ENCODE measurements at places on chromosomes 3 and 15.

DNA sequence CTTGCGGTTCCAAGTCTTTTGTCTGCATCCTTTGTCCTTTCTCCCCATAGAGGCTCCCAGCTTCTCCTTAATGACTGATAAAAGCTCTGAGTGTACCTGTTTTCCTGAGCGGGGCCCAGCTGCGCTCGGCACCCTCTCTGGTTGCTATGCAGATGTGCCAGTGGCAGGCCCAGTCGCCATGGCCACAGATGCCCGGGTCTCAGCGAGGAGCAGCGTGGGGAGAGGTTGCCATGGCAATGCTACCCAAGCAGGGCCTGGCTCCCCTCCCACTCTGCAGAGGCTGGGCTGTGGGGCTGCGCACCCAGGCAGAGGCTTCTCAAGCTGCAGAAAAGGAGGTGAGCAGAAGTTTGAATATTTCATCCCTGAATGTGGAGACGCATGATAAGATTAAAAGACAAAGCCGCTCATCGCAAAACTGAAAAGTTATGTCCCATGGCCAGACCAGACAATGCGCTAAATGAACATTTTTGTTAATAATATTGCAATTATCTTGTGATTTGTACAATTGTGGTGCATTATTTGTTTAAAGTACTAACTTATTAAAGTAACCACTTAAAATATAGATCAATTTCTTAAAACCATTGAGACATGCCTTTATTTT is 66.1 kb downstream of the TPRA1 start:
- no peak for DNase-seq

- DNase-seq: no peak
These were observed 118.7 kb downstream of the LRIG1 start for GRCh38 chr3:66382142-66382541.

GRCh38 chr3:196533260-196533681 is 18.1 kb upstream of the SMCO1 start:
- no peak for DNase-seq

DNA sequence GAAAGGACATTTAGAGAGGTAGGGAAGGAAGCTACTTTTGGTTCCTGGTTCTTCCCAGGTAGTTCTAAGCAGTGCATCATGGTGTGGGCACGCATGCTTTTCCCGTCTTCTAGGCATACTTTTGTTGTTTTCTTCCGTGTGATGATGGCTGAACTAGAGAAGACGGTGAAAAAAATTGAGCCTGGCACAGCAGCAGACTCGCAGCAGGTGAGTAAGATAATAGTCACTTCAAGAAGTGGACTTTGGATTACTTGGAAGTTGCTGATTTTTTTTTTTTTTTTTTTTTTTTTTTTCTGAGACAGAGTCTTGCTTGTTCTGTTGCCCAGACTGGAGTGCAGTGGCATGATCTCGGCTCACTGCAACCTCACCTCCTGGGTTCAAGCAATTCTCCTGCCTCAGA is 17.9 kb downstream of the FANCD2OS start:
- DNase-seq: no peak

DNA sequence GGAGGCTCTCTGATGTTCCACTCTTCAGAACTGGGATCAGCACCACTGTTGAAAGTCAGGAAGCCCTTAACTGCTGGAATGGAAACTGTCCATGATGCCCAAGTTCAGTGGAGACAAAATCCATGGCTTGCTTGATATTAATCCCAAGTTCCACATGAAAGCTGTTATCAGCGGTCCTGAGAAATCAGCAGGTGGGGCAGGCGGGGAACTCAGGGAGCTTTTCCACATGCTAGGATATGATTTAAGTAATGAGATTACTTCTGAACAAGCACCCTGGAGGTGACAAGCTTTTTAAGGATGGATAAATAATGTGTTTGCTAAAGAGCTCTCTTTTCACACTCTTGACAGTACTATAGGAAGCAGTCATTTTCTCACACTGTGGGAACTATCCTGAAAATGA is 82.9 kb downstream of the CYP19A1 start:
- DNase-seq: no peak

GRCh38 chr3:192923731-192924130 is 6.1 kb upstream of the MB21D2 start:
- no peak for DNase-seq

- DNase-seq: no peak
These were observed 131.3 kb downstream of the FAM43A start for GRCh38 chr3:194816748-194817591.

GRCh38 chr15:75697523-75697922 is 15.1 kb downstream of the CSPG4 start:
- peak; percentile 64 for DNase-seq

DNA sequence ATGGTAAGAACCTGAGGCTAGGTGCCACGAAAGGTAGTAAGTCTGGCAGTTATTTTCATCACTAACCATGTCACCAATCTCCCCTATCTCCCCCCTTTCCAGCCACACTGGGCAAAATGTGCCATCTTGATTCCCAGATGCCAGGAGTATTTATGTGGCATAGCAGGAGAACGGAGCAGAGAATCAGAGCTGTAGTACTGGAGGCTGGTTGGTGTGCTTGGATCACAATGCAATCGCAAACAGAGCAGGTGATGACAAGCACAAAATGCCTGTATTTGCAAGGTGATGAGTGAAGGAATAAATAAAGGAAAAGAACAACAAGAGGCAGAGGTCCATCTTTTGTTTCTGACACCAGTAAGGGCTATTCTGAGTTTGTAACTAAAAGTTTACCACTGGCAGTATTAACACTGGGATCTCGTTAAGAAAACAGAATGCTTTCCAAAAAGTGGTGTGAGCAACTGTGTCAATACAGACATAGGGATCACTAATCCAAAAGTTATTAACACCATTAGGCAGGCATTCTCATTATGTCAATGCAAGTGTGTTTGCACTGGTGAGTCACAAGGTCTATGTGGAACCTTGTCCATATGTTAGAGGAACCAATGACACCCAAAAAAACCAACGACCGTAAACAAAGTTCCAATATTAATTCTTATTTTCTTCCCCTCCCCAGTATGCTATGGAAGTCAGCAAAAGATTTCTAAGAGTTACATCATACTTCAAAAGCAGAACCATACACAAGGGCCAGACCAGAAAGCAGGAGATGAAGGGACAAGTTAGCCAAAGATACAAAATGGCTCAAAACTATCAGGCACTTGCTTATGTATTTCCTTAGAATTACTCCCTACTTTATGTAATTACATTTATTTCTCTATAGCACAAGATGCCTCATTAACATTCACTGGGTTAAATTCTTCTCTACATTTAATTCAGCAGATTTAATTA is 556.6 kb downstream of the FOXP1 start:
- no peak for DNase-seq

DNA sequence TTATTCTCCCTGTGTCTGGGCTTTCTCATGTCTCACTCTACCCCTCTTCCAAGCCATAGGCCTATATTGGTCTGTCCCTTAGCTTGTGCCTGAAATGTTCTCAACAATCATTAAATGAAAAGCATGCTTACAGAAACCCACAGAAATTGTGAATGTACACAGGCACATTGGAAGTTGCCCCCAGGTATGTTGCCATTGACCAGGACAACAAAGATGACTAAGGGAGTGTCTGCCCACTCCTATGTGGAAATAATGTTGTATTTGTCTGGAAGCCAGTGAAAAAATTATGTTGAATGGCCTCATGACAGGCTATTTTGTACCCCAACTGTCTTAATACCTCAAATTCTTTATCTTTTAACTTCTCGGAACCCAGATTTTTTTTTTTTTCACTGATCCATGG is 102.0 kb downstream of the TPRG1 start:
- no peak for DNase-seq
